ENCODE measurements at places on chromosomes 13 and 19.

- no peak overlapping the region for H3K27ac ChIP-seq
- no peaks in the 10 kb centered on the region for H3K36me3 ChIP-seq
- DNase-seq, result no peak
- no peaks in the 10 kb centered on the region for H3K4me1 ChIP-seq
- H3K4me3 ChIP-seq, result no peak overlapping the region
These were observed 113.6 kb upstream of the ARGLU1 start for GRCh38 chr13:106681536-106681935.

GRCh38 chr19:5448374-5448773 is 6.8 kb upstream of the ZNRF4 start:
- H3K27ac ChIP-seq, result no peak overlapping the region
- no peaks in the 10 kb centered on the region for H3K4me1 ChIP-seq
- no peak overlapping the region for H3K4me3 ChIP-seq
- no peaks in the 10 kb centered on the region for H3K27me3 ChIP-seq
- no peaks in the 10 kb centered on the region for H3K36me3 ChIP-seq
- no peak for DNase-seq

DNA sequence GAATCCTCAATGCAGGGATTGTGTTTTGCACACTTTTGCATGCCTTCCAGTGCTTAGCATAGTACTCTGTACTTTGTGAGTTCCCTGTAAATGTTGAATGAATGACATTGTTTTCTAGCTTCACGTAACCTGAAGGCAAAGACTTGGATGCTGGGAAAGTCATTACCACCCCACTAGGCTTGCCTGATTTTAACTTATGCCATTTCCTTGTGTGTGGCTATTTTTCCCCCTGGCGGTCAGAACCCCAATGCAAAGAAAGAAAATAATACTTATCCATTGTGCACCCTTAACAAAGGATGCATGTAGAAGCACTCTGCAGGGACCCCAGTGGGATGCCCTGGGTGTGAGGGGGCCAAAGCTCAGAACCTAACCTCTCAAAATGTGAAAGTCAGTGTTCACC is 1.2 kb upstream of the ENOX1 start:
- no peaks in the 10 kb centered on the region for H3K36me3 ChIP-seq
- no peak overlapping the region for H3K4me3 ChIP-seq
- peaks cover 11% of the 10 kb centered on the region for H3K27me3 ChIP-seq

DNA sequence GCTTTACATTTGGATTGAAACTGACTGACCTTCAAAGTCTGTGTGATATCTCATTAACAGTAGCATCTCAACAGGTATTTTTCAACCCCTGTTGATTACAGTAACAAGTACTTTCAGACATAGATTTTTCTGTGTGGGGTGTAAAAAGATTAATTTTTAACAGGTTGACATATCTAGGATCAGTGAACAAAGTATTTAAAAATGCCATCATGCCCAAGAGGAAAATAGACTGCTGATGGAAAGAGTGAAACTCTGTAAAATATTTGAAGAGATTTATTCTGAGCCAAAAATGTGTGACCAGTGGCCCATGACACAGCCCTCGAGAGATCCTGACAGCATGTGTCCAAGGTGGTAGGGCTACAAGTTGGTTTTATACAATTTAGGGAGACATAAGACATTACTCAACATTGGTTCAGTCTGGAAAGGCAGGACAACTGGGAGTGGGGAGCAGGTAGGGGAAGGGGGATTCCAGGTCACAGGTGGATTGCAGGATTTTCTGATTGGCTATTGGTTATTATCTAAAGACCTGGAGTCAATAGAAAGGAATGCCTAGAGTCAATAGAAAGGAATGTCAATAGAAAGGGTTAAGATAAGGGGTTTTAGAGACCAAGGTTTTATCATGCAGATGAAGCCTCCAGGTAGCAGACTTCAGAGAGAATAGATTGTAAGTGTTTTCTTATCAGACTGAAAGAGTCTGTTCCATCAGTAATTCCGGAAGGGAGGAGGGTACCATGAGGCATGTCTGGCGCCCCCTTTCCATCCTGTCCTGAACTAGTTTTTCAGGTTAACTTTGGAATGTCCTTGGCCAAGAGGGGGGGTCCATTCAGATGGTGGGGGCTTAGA is 29.1 kb downstream of the TNFRSF19 start:
- no peaks in the 10 kb centered on the region for H3K4me1 ChIP-seq
- H3K27ac ChIP-seq, result no peak overlapping the region
- H3K36me3 ChIP-seq, result no peaks in the 10 kb centered on the region

GRCh38 chr19:29614046-29614445 is 8.0 kb downstream of the POP4 start:
- no peak overlapping the region for H3K27ac ChIP-seq
- H3K4me1 ChIP-seq, result no peaks in the 10 kb centered on the region
- no peak for DNase-seq
- peaks cover 55% of the 10 kb centered on the region for H3K36me3 ChIP-seq
- no peak overlapping the region for H3K4me3 ChIP-seq
- no peaks in the 10 kb centered on the region for H3K27me3 ChIP-seq

DNA sequence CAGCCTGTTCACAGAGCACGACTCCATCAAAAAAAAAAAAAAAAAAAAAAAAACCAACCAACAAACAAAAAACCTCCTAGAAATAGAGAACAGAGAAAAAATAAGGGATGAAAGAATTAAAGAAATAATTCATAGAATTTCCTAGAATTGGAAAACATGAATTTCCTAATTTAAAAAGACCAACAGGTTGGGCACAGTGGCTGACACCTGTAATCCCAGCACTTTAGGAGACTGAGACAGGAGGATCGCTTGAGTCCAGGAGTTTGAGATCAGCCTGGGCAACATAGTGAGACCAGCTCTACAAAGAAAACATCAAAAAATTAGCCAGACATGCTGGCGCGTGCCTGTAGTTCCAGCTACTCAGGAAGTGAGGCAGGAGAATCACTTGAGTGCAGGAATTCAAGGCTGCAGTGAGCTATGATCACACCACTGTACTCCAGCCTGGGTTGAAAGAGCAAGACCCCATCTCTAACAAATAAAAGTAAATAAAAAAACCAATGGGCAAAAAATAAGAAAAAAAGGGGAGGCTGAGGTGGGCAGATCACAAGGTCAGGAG is 6.5 kb downstream of the SPART start:
- no peak overlapping the region for H3K27ac ChIP-seq
- H3K36me3 ChIP-seq, result no peaks in the 10 kb centered on the region
- no peak overlapping the region for H3K4me3 ChIP-seq
- H3K4me1 ChIP-seq, result peaks cover 11% of the 10 kb centered on the region
- H3K27me3 ChIP-seq, result no peaks in the 10 kb centered on the region

DNA sequence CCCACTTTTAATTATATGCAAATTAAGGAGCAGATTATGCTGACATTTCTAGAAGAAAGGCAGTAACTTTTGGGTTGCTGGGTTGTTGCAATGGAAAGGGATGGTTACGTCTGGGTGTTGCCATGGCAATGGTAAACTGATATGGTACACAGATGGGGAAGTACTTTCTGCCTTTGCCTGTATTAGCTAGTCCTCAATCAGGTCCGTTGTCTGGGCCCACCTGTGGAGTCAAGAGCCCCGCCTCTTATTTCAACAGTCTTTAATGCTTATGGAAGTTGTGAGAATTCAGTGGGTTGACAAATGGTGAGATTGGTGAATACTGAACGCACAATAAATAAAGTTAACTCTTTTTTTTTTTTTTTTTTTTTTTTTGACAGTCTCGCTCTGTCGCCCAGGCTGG is 30.6 kb upstream of the DPP9 start:
- no peak overlapping the region for H3K4me3 ChIP-seq
- peak; percentile 13 for DNase-seq
- no peak overlapping the region for H3K27ac ChIP-seq
- no peaks in the 10 kb centered on the region for H3K4me1 ChIP-seq
- H3K27me3 ChIP-seq, result peaks cover 9% of the 10 kb centered on the region

DNA sequence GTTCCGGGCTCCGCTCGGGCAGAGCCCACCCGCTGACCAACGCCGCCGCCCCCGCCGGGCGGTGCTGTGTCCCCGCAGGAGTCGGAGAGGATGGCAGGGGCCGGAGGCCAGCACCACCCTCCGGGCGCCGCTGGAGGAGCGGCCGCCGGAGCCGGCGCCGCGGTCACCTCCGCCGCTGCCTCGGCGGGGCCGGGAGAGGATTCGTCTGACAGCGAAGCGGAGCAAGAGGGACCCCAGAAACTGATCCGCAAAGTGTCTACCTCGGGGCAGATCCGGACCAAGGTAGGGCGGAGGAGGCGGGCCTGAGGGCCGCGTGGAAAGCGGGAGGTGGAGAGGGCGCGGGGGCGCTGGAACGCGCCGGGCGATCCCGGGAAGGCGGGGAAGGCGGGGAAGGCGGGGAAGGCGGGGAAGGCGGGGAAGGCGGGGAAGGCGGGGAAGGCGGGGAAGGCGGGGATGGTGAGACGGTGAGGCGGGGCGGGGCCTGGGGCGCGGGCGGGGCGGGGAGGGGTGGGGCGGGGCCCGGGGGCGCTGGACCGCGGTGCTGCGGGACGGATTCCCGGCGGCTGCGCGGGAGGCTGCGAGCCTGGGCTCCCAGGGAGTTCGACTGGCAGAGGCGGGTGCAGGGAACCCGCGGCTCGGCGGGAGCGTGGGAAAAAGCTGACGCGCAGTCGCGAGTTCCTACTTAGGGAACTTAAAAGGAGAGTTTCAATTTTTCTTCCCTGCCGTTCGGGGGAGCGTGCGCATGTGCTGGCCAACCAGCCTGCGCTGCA is 421 bp downstream of the DGKH start:
- H3K36me3 ChIP-seq, result no peaks in the 10 kb centered on the region
- no peak for DNase-seq
- H3K4me1 ChIP-seq, result peaks cover 25% of the 10 kb centered on the region
- H3K27ac ChIP-seq, result no peak overlapping the region
- H3K4me3 ChIP-seq, result peak overlapping the region; percentile 86

DNA sequence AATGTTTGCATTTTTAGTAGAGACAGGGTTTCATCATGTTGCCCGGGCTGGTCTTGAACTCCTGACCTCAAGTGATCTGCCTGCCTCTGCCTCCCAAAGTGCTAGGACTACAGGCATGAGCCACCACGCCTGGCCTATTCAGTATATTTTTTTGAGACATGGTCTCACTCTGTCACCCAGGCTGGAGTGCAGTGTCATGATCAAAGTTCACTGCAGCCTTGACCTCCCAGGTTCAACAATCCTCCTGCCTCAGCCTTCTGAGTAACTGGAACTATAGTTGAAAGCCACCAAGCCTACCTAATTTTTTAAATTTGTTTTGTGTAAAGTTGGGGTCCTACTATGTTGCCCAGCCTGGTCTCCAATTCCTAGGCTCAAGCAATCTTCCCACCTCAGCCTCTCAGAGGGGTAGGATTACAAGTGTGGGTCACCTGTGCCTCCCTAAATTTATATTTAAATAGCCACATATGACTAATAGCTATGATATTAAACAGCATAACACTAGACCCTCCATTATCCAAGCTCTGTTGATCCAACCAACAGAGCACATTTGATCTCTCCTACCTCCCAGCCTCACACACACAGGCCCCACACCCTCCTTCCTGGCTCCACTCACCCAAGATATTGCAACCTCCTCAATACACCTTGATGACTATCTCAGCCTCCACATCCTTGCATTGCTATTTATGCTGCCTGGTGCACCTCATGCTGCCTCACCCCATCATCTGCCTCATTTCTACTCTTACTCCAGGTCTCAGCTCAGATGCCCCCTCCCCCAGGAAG is 2.1 kb upstream of the CEACAM19 start:
- H3K4me1 ChIP-seq, result no peaks in the 10 kb centered on the region
- H3K27ac ChIP-seq, result no peak overlapping the region
- no peak overlapping the region for H3K4me3 ChIP-seq
- no peak for DNase-seq
- no peaks in the 10 kb centered on the region for H3K36me3 ChIP-seq

- no peaks in the 10 kb centered on the region for H3K36me3 ChIP-seq
- H3K4me1 ChIP-seq, result peaks cover 42% of the 10 kb centered on the region
- no peaks in the 10 kb centered on the region for H3K27me3 ChIP-seq
- peak overlapping the region; percentile 96 for H3K27ac ChIP-seq
- no peak for DNase-seq
These were observed 2.3 kb downstream of the IER2 start for GRCh38 chr19:13152356-13152973.

All from CD14-positive monocyte (primary cell).